Stimulated activated CD4-positive, alpha-beta T cell treated with anti-CD3 and anti-CD28 coated beads, Interleukin-12 subunit alpha, Interleukin-12 subunit beta, amount 100 ng/mL, for 48 hours (primary cell): ENCODE measurements at places on chromosomes 12 and 14.

DNA sequence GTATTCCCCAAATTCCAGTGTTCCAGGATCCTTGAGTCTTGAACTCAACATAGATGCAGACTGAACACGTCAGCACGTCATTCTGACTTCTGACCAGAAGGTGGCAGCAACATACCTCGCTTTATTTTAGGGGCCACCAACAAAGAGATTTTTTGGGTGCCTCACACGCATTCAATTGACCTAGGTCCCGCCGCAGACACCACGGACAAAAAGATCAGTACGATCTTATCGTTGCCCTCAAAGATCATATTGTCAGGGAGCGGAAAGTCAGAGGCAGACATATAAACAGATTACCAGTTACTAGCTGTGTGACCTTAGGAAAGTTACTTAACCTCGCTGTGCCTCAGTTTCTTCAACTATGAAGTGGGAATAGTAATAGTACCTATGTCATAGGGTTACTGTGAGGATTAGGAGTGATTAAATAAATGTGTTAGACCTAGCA is 6.5 kb upstream of the PRPH start:
- DNase-seq = peak; percentile 36

- DNase-seq = no peak
Measured at GRCh38 chr12:20438299-20438779, 70.0 kb downstream of the PDE3A start.

GRCh38 chr14:101198398-101199027 is 295.0 kb upstream of the RTL1 start:
- no peak for DNase-seq

GRCh38 chr14:92994131-92994676 is 71.3 kb downstream of the CHGA start:
- no peak for DNase-seq

DNA sequence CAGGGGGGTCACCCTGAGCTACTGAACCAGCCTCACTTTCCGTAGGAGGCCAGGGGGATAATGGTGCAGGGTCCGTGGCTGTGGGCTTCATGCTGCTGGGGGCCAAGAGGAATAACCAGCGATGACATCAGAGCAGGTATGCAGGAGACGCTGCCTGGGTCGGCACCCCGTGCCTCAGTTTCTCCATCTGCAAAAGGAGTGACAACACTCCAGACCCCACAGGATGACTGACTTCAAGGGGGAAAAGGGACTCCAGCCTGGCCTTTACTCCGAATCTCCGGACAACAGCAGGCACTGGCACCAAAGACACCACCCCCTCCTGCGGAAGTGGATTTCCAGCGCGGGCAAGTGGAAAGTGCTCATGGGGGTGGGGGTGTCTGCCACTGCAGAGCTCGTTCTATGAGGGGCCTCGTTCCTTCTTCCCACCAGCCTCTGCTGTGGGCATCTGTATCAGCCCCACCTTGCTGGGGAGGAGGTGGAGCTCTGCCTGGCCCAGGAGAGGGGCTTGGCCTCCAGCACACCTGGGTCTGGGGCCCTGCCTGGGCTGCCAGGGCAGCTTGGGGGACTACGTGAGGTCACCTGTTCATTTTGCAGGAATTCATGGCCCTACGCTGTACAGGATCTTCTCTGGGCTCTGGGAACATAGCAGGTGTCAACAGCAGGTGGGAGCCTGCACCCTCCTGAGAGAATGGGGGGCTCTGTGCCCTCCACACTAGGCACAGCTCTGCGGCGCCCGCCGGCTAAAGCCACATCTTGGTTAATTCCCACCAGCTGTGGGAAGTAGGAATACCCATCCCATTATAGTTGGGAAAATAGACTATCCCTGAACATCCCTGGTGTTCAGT is 216.6 kb upstream of the C14orf180 start:
- no peak for DNase-seq

DNA sequence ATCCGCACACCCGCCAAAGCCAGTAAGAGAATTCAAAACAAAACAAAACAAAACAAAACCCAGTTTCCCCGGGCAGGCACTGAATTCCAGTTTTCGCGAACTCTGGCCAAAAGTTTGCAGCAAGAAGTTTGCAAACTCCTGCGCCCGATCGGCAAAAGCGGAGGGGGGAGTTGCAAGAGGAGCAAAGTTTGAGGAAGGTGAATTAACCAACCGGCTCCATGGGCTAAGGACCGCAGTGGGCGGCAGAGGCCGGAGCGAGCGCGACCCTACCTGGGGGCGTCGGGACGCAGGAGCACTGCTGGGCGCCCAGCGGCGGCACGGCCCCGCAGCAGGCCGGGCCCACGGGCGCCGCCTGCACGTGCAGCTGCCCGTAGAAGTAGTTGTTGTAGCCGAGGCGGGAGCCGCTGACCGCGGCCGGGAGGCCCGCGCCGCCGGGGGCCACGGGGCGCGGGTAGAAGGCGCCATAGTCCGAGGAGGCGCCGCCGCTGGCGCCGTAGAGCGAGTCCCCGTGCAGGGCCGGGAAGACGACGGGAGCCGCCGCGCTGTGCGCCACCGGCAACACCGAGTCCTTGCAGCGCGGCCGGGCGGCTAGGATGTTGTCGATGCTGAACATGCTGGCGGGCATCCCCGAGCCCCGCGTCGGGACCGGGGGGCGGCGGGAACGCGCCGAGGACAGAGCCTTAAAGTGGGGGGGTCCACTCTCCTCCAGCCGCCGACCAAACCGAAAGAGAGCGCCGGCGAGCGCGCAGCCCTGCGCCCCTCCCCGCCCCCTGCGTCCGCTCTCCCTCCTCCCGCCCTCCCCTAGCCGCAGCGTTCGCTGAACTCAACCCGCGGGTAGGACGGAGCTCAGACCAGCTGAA is at the start of gene GSC:
TSS of gene GSC (minus strand) at position 723 of the 860 bp plus-strand sequence. CDS start at position 625, 98 bp downstream.
- no peak for DNase-seq

DNA sequence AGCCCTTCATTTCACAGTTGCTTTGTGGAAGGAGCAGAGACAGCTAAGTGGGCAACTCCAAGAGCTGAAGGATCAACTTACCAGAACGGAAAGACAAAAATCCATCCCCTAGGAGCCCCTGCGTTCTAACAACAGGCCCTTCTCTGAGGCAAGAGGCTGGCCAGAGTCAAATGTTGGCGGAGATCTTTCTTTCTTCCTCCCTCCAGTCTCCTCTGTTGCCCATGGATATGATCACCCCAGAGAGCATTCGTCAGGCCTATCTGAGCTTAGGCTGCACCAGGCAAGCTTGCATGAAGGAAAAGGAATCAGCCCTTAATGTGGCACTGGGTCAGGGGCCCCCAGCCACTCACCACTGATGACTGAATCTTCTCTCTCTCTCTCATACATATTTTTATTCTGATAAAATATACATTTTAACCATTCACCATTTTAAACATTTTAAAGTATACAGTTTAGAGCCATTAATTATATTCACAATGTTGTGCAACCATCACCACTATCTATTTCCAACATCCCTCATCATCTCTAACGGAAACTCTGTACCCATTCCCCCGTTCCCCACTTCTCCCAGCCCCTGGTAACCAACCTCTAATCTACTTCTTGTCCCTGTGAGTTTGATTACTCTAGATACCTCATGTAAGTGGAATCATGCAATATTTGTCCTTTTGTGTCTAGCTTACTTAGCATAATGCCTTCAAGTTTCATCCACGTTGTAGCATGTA is 52.9 kb upstream of the CCND2 start:
- DNase-seq = no peak

DNA sequence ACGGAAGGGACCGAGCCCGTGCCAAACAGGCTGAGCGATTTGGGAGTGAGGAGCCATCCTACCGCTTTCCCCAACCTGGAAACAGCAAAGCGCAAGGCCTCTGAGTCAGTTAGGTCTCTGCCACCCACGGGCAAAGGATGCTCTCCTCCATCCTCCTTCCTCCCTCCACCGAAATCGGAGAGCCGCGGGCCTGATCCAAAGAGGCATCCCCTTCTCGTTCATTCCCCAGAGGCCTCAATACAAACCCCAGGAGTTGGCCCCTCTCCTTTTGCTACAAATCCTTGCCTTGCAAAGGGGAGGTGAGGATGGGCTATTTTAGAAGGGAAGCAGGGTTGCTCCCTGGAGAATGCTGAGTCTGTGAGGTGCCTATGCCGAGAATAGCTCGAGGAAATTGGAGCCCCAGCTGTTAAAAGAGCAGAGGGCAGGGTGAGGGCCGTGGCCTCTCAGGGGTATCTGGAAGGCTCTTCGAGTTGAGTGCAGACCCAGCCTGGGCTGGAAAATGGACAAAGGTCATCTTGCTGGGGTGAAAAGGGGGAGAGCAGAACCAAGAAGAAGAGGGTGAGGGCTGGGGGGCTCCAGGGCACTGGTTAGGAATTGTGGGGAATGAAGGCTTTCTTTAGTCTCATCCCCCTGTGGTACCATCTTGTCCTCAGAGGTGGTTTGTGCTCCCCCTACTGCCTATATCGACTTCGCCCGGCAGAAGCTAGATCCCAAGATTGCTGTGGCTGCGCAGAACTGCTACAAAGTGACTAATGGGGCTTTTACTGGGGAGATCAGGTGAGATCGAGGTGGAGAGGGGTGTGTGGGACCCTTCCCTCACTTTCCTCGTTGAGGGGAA is 1.1 kb downstream of the TPI1 start:
- DNase-seq = no peak

- DNase-seq = no peak
Measured at GRCh38 chr12:124898923-124899294, 15.5 kb downstream of the UBC start.

- DNase-seq = no peak
Measured at GRCh38 chr12:58870595-58870994, 49.7 kb downstream of the LRIG3 start.

GRCh38 chr12:94575645-94576403 is 74.5 kb downstream of the TMCC3 start:
- no peak for DNase-seq

- DNase-seq = no peak
Measured at GRCh38 chr14:58633831-58634230, 3.9 kb upstream of the DACT1 start.

DNA sequence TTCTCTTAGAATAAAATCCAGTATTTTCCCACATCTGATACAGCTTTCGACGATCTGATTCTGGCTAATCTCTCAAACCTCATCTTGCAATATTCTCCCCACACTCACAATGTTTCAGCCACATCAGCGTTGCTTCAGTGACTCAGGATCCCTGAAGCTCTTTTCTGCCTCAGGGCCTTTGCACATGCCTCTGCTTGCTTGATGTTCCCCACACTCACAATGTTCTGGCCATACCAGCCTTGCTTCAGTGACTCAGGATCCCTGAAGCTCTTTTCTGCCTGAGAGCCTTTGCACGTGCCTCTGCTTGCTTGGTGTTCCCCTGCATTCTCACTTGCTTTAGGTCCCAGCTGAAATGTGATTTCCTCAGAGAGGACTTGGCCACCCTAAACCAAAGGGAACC is 2.6 kb downstream of the C12orf42 start:
- DNase-seq = no peak

DNA sequence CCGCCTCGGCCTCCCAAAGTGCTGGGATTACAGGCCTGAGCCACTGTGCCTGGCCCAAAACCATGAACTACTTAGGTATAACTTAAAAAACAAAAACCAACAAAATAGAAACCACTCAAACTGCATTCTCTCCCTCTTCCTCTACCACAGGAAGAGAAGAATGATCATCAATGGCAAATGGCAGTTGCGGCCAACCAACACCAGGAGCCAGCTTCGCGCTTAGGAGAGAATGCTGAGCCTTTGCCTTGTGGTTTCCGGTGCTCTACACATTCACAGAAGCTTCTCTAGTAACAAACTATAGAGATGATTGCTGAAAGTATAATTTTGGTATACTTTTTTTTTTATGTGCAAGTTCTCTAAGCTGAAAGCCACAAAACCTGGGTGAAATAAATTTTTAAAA is 17.1 kb downstream of the CATSPERB start:
- DNase-seq = no peak

DNA sequence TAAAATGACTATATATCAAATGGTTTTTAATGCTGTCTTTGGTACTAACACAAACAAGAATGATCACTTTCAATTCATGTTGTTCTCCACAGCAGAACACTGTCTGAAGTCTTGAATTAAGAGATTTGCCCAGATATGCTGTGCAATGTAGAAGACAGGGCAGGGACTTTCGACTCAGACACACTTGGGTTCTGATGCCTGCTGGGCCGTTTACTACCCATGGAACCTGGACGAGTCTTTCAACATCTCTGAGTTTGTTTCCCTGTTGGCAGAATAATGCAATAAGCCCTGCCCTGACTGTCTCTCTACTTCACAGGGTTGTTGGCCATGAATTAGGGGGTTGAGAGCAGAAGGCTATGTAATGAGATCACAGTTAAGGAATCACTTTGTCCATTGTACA is 162.6 kb upstream of the TMPO start:
- DNase-seq = no peak

- no peak for DNase-seq
Measured at GRCh38 chr14:60777856-60778578, 43.5 kb downstream of the MNAT1 start.

GRCh38 chr14:101365329-101366158 is 195.8 kb upstream of the DIO3 start:
- DNase-seq = no peak

- no peak for DNase-seq
Measured at GRCh38 chr12:88416786-88417185, 163.5 kb downstream of the KITLG start.

GRCh38 chr14:70472253-70473159 is 20.5 kb downstream of the ADAM21 start:
- no peak for DNase-seq

DNA sequence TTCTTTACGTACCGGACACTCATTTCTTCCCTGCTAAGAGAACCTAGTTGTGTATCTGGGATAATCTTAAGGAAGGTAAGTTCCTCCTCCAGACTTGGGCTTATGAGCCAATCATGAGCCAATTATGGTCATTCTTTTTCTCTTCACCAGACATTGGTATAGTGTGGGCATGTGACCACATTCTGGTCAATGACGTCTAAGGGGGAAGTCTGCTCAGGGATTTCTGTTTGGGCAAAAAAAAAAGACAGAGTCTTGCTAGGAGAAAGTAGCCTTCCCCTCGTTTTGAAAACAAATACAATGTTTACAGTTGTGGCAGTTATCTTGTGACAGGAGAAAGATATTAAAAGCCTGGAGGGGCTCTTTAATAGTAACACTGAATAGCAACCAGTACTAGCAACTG is 20.1 kb upstream of the PLXNC1 start:
- no peak for DNase-seq

DNA sequence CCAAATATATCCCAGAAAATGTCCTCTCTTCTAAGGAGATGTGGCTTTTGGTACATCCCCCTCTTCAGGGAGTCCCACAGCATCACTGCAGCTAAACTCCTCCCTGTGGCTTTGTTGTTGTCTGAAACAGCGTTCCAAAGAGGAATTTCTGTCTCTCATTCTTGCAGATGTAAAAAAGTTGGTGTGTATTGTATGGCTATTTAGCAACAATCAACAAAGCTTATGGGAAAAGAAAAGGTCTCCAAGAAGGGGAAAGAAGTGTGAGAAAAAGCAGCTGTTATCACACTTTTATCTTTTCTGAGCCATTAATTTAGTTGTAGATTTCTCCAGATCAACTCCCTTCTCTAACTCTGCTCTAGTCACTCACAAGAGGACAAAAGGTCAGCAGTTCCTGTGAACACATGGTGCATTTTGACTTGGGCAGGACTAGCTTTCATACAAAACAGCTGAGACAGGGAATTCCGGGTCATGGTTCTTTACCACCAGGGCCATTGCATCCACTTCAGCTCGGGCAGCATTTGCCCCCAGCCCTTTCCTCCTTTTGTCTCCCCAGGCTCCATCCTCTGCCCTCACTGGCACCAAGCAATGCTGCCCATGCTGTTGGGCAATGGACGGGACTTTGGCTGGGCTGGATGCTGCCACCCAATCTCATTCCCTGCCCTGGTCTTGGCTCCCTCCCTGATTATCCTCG is 184.7 kb downstream of the TMX1 start:
- no peak for DNase-seq
